RPMI8226 (cell line): ENCODE measurements at places on chromosomes 7 and 10.

GRCh38 chr7:116553168-116553964, 28.5 kb downstream of the CAV1 start:
- no peak for DNase-seq

DNA sequence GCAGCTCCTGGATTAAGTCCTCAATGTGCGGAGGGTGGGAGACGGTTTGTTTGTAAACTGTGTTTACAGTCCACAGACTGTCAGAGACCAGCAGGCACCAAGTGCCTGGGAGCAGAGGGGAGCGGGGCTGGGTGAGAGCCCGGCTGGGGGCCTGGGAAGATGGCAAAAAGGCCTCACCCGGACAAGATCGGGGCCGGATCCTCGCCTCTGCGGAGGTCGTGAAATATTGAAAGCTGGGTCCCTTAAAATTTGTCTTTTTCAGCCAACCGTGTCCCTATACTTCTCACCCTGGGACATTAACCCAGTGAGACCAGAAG, 2.8 kb downstream of the MMP21 start:
- no peak for DNase-seq

GRCh38 chr10:58570307-58570723, 57.6 kb downstream of the BICC1 start:
- DNase-seq: no peak

- peak; percentile 7 for DNase-seq
These were observed 1.6 kb upstream of the ADARB2 start for GRCh38 chr10:1738950-1739349.

GRCh38 chr10:79277579-79278269, 69.5 kb upstream of the PPIF start:
- DNase-seq: no peak

- DNase-seq: no peak
These were observed 17.2 kb downstream of the RBM20 start for GRCh38 chr10:110661292-110661691.

- no peak for DNase-seq
These were observed 10.9 kb upstream of the KIAA1549 start for GRCh38 chr7:138992052-138992531.

GRCh38 chr7:5677538-5678294, 103.7 kb downstream of the RNF216 start:
- peak; percentile 55 for DNase-seq

DNA sequence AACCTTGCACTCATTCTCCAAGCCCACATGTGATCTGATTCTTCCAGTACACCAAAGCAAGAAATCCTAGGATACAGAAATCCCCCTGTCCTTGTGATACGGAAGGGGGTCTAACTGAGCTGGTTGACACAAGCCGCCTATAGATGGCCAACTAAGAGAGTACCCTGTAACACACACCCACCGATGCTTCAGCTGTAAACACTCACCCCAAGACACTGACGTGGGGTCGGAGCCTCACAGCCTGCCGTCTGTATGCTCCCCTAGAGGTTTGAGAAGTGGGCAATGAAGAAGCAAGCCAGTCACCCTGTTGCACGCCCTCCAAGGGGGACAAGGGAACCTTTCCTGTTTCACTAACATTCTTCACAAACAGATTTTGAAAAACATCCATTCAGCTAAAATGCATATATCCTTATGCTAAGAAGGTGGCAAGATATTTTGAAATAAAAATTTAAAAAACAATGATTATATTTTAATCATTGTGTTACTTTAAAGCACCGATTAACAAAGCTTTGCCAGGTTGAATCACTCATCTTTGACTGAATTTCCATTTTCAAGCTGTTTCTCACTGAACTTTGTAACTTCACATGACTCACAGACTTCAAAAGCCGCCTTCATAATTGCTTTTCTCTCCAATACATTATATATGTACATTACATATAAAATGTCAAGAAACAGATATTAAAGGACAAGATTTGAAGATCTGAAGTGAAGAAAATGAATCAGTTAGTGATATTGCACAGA, 329.3 kb downstream of the ARL4A start:
- no peak for DNase-seq

GRCh38 chr10:30529373-30529998, 95.5 kb downstream of the MAP3K8 start:
- DNase-seq: peak; percentile 80

GRCh38 chr7:28362182-28362581, 50.1 kb upstream of the CREB5 start:
- no peak for DNase-seq

DNA sequence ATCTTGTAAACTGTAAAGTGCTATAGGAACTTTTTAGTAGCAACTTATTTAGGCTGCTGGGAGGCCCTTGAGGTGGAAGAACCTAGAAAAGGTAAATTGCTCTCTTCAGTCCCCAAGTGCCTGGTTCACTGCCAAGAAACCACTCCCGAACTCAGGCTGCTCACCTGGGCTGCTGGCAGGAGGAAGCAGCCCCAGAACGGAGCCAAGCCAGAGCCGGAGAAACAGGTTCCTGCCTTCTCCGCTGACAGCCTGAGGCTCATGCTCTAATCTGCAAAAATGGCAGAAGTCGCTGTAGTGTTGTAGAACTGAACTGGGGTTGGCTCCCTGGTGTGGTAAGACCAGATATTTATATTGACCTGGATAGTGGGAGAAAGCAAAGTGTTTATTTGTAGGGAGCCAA, 136.0 kb downstream of the CUL2 start:
- DNase-seq: peak; percentile 19

GRCh38 chr7:140008755-140009610, 53.8 kb downstream of the PARP12 start:
- DNase-seq: no peak

DNA sequence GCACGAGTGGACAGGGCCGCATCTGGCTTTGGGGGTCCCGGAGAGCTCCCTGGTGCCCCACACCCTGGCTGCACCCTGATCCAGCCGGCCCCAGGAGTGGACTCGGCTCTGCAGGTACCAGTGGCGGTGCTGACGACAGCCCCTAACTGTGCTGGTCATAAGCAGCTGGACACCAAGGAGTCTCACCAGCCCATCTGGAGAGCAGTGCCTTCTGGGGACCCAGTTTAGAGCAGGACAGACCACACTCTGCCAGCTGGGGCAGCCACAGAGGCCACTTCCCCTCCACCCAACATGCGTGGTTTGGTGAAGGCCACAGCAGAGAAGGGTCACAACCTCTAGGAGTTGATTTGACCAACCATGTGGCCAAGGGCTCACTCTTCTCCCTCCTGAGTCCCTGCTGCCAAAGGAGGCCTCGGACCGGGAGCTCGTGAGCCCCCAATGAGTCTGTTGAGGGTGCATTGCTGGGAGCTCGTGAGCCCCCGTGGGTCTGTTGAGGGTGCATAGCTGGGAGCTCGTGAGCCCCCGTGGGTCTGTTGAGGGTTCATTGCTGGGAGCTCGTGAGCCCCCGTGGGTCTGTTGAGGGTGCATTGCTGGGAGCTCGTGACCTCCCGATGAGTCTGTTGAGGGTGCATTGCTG, 16.0 kb upstream of the INPP5A start:
- DNase-seq: no peak

DNA sequence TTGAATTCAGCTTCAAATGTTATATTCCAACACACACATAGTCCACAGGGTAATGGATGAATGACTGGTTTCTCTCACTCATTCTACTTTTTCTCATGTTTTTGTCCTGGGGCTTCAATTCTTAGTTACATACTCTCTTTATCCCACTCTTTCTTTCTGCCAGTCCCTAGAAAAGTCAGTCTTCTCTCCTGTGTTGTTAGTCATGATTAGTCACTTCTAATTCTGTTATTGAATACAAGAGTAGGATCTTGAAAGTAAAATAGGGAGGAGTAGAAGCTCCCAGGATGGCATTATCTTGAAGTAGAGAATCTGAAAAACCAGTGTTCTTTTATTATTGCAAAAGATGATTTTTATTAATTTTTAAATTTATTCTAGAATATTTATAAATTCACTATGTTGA, 45.5 kb upstream of the CALCR start:
- no peak for DNase-seq

GRCh38 chr10:121615435-121615793, 17.2 kb upstream of the FGFR2 start:
- no peak for DNase-seq

- DNase-seq: no peak
These were observed 101.9 kb upstream of the NPS start for GRCh38 chr10:127447197-127447596.
